SJCRH30 (cell line): ENCODE measurements at places on chromosomes 6 and 20.

DNA sequence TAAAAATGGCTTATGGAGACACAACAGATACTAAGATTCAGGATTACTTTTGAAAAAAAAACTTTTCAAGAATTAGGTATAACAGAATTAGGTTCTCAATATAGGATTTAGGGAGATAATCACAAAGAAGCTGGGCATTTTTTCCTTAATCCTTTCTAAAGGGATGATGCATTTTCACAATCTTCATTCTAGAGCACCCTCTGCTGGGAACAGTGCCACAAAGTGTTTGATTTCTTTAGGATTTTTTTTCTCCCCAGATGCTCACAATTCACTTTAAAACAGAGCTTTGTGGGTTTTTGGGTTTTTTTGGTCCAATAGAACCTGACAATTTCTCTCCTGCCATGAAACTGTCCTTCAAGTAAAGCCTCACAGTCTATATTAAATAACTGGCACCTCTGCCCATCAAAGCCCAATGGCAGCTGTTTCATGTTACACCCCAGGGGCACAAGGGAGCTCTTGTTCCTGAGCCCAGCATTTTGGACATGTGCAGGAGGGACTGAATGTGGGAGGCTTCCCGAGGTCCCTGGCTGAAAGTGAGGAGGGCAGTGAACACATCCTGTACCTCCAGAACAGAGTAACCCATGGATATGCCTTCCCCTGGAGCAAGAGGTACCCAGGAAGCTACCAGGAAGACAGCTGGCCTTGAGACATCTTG, 39.7 kb downstream of the PREP start:
- peak; percentile 80 for DNase-seq

GRCh38 chr6:145075425-145075824, 659.9 kb downstream of the EPM2A start:
- DNase-seq, result no peak

GRCh38 chr6:107398001-107398400, 61.4 kb downstream of the PDSS2 start:
- no peak for DNase-seq

DNA sequence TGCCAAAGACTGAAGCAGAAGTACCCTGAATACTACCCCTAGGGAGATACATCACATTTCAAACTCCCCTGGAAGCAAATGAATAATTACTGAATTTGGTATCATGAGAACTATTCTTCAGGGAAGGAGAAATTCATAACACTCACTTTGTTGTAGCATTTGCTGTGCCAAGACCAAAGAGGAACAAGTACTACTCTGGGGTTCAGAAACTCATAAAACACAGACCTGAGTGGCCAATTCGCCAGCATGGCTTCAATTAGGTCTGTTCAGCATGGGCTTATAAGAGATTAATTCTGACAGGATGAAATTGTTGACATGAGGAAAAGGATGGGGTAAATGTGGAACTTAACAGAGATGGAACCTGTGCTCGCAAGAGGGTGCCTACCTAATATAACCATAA, 6.5 kb downstream of the ELOVL5 start:
- no peak for DNase-seq

GRCh38 chr6:34974249-34974642, 85.2 kb downstream of the ANKS1A start:
- no peak for DNase-seq

GRCh38 chr6:150048099-150048498, 20.8 kb downstream of the ULBP3 start:
- DNase-seq, result no peak

- DNase-seq, result no peak
These were observed 160.4 kb downstream of the CD83 start for GRCh38 chr6:14278006-14278405.

DNA sequence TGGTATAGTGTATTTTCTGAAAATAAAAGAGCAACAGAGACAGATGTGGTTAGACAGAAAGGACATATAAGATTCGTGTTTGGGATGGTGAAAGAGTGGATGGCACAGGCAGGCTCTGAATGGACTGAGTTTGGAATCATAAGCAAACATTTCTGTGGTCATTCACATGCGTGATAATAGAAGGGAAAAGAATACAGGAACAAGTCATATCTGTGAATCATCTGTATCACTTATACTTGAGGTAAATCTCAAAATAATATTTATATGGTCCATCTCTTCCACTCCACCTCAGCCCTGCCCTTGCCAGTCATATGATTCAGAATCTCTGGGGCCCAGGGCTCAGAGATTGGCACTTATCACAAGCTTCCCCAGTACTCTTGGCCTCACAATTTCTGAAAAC, 535.1 kb downstream of the BCKDHB start:
- DNase-seq, result no peak

DNA sequence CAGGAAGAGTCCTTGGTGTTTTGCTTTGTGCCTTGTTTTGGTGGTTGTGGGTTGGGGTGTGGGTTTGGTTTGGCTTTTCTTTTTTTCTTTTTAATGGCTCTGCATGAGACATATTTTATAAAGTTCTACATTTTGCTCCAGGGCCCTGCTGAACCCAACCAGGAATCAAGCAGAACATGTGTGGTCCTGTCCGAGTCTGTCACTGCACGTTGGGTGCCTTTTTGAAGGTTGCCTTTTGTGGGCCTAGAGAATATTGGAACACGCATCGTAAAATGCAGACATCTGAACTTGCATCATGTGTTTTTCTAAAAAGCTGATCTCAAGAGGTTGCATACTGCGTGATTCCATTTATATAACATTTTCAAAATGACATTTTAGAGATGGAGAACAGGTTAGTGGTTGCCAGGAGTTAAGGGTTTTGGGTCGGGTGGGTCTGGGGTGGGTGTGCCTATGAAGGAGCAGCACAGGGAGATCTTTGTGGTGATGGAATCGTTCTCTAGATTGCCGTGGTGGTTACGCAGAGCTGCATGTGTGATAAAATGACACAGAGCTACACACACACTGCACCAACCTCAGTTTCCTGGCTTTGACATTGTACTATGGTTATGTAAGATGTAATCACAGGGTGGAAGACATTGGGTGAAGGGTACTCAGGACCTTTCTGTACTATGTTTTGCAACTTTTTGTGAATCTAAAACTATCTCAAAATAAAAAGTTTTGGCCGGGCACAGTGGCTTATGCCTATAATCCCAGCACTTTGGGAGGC, 80.2 kb downstream of the EYA2 start:
- DNase-seq, result no peak

- DNase-seq, result no peak
These were observed 160.2 kb downstream of the MTFR2 start for GRCh38 chr6:136089876-136090275.
